GM04504 (cell line): ENCODE measurements at places on chromosomes 3 and 15.

GRCh38 chr15:80594091-80594889 lies 100.8 kb upstream of the ABHD17C start:
- no peak for DNase-seq

- DNase-seq: no peak
Observed at GRCh38 chr3:72604328-72604727, 243.9 kb downstream of the SHQ1 start.

- no peak for DNase-seq
Observed at GRCh38 chr3:39126532-39127071, 19.1 kb downstream of the TTC21A start.

DNA sequence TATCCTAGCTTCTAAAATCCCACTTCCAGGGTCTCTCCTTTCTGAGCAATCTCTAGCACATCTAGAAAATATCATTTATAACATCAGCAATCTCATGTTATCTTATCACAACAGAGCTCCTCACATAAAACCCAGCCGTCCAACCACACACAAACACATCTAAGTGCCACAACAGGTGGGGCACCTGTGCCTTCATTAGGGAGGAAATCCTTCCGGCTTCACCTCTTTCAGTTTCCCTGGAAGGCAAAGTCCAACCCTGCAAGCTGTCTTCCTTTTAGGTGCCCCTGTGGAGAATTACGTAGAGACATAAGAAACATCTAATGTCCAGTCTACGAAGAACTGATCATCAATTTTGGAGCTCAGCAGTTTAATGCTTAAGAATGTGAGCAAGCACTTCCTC lies 1.6 kb downstream of the ZDHHC3 start:
- no peak for DNase-seq

- no peak for DNase-seq
Observed at GRCh38 chr3:148005456-148005855, 596.3 kb downstream of the ZIC1 start.

GRCh38 chr3:15795651-15796308 lies 2.0 kb downstream of the ANKRD28 start:
- peak; percentile 40 for DNase-seq
